Activated T-cell treated with anti-CD3 and anti-CD28 coated beads, Interleukin-2, amount 50 U/mL, for 4 hours (primary cell): ENCODE measurements at places on chromosomes 13 and 19.

- DNase-seq = no peak
Observed at GRCh38 chr13:95948656-95949055, 104.5 kb downstream of the UGGT2 start.

DNA sequence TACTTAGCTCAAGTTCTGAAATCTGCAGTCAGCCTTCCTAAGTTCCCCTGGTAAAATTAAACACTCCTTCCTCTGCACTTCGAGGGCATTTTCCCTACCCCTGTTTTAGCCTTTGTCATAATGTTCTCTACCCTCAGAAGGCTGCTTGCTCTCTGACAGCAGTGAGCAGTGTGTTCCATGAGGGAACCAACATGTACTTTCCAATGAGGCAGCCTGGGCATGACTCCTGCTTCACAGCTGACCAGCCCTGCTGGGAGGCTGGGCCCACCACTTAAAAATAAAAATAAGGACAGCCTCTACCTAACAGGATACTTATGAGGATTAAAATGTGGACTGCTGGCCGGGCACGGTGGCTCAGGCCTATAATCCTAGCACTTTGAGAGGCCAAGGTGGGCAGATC lies 26.4 kb downstream of the RUBCNL start:
- DNase-seq = no peak

GRCh38 chr13:40922437-40923040 lies 96.6 kb downstream of the ELF1 start:
- no peak for DNase-seq

DNA sequence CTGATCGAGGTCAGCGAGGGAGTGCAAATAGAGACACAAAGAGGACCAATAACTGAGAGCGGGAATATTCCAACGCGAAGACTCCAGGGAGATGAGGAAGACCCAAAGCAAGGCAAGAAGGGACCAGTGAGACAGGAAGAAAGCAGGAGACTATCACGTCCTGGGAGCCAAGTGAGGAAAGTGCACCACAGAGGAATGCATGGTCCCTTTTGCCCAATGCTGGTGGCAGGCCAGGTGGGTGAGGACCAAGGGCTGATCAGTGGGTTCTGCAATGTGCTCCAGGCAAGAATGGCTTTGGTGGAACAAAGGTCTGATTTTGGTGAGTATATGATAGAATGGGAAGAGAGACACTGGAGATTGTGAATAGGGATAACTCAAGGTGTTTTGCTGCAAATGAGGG lies 25.4 kb downstream of the CHST8 start:
- DNase-seq = no peak

DNA sequence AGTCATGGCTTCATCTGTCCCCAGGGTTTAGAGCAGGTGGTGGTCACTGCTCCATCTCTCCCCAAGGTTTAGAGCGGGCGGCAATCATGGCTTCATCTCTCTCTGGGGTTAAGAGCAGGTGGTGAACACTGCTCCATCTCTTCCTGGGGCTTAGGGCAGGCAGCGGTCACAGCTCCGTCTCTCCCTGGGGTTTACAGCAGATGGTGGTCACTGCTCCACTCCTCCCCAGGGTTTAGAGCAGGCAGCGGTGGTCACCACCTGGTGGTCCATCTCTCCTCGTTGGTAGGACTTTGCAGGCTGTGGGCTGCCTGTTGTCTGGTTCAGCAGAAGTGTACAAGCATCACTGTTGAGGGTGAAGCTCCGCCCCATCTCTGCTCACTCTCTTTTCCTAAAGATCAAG lies 52.8 kb upstream of the ARHGEF7 start:
- no peak for DNase-seq
